Ecto neural progenitor cell (in vitro differentiated cells): ENCODE measurements at places on chromosomes 6 and 20.

DNA sequence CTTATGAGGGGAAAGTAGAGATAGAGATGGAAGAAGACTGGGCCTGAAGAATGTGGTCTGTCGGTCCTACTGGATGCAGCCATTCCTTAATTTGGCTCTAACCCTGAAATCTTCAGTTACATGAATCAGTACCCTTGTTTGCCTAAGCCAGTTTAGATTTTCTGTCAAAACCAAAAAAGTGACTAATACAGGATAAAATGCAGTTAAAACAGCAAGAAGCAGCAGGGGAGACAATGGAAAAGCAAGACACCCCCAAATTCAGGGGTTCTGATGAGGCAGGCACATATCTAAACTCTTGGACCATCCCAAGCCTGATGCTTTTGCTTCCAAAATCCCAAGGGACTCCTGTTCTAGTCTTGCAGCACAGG lies 17.4 kb upstream of the UBE2V1 start:
- no peak for DNase-seq

GRCh38 chr6:168938546-168938945 lies 315.1 kb downstream of the THBS2 start:
- no peak for DNase-seq

- peak; percentile 90 for DNase-seq
Measured at GRCh38 chr20:23637282-23638221, at the start of gene CST3. Gene CST3, minus strand, starts transcription at chr20:23637955. Its CDS starts 93 bp downstream, at chr20:23637862.

- no peak for DNase-seq
Measured at GRCh38 chr6:77371748-77372147, 91.5 kb downstream of the HTR1B start.

GRCh38 chr6:28408076-28408802 lies 8.7 kb upstream of the ZSCAN12 start:
- no peak for DNase-seq

DNA sequence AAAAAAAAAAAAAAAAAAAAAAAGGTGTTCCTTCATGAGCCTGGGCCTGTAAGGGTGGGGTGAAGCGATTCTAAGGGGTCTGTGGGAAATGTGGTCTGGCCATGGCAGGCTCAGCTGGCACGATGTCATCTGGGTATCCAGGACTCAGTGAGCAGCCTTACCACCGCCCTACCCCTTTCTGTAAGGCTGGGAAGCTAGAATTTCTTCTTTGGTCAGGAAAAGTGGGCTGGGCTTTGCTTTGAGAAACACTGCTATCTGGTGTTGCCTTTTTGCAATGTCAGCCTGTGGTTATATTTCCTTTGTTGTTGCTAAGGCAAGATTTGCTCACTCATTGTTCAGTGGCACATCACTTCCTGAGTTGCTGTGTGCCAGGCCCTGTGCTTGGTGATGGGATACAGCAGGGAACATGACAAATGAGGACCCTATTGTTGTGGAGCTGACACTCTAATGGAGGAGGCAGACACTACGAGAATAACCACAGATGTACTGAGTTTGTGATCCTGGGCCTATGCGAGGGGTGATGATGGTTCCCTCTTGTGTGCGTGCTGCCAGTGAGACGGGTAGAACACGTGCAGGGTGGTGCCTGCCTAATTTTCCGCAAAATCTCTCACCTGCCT lies 45.9 kb upstream of the ZNFX1 start:
- DNase-seq = no peak

GRCh38 chr6:82364087-82365015 lies 734 bp downstream of the TPBG start:
- peak; percentile 75 for DNase-seq

GRCh38 chr20:41011551-41012067 lies 17.0 kb upstream of the TOP1 start:
- no peak for DNase-seq

DNA sequence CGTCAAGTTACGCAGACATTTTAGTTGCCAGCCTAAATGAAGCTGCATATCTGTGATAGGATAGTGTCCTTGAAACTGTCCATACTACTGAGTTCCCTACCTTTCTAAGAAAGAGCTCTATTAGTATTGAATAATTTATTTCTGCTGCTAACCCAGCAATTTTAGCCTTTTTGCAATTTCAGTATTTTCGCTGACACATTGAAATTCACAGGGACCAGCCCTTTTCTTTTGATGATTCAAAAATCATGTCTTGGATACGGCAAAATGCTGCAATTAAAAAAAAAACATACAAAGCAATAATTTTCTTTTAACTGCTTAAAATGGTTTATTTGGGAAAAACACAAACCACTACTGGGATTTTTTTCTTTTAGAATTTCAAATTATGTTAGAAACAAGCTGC lies 563.3 kb downstream of the TBC1D32 start:
- no peak for DNase-seq

DNA sequence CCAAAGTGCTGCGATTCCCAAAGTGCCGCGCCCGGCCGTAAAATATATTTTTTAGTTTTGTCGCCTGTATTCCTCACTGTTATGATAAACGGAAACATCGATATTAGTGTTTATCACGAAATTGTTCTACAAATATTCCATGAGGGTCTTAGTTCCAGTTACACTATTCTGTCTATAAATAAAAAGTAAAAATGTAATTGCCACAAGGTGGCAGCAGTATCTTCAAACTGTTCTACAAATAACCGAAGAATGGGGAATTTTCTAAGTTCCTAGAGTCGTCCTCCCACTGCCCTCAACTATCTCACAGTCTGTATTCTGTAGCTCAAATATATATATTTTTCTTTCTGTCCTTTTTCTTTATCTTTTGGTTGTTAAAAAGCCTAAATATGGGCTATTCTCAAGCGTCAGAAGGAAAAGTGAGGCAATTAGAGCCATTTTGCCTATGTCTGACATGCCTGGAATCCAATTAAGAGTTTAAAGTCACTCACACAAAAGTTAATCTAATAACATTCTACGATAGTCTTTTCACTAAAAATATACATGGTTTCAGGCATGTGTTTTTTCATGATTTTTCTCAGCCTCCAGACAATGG lies 14.2 kb upstream of the FAM162B start:
- no peak for DNase-seq

- no peak for DNase-seq
Measured at GRCh38 chr20:18101125-18101810, 36.4 kb upstream of the KAT14 start.

DNA sequence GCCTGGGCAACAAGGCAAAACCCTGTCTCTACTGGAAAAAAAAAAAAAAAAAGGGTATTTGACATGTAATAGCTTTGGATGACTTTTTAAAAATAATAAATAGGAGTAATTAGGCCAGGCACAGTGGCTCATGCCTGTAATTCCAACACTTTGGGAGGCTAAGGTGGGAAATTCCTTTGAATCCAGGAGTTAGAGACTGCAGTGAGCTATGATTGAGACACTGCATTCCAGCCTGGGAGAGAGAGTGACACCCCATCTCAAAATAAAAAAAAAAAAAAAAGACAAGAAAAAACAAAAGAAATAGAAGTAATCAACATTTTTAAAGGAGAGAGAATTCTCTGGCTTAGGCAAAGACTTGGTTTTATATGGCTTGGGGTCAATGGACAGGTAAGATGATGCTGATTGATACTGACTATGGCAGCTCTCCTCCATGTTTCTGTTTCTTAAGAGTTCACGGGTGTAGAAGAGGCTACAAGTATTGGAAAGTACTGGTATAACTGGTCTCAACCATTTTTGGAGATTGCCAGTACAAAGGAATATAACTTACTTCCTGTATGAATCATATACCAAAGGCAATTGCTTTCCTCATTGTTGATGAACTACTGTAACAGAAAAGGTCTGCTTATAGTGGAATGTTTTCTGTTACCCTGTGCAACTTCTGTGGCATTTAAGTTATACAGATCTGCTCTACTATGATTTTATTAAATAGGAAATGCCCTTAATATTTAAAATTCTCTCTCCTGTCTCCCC lies 10.1 kb downstream of the MAP3K5 start:
- no peak for DNase-seq

DNA sequence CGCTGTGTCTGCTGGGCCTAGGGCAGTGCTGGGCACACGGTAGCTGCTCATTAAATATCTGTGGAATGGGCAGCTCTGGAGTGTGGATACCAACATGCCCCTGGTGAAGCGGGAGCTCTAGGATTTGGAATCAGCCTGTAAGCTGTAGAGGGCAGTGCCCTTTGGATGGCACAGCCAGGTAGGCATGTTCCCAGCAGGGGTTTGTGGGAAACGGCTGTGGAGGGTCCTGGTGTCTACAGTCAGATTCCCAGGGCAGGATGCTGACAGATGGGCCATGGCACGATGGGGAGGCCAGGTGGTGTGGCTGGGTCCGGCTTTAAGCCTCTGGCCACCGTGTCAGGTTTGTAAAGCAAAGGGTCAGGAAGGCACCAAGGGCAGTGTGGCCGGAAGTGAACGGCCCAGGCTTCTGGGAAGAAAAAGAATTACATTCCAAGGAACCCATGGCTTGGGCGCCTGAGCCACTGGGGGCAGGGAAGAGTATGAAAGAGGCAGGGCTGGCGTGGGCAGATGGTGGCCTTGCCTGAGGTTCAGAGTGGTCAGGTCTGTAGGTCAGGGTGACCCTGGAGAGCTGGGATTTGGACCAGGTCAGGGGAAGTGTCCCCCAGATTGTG lies 44.8 kb downstream of the UBE2V1 start:
- no peak for DNase-seq

- DNase-seq = no peak
Measured at GRCh38 chr6:20572288-20572687, 38.0 kb downstream of the CDKAL1 start.

DNA sequence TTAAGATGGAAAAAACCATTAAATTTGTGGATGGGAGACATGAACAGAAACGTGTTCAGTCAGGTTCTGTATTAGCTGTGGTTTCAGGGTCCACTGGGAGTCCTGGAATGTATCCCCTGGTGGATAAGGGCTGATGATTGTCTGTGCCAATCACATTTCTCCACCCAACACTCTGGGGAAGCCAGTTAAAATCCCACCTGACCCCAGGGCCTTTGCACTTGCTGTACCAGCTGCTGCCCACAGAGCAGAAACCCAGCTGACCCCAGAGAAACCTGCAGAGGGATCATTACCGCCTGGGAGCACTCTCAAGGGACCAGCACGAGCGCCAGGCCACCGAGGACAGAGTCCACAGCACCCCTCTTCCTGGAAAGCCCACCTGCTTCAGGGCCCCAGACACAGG lies 260.7 kb downstream of the PREX1 start:
- DNase-seq = no peak
